ENCODE measurements at places on chromosomes 12 and 14.

DNA sequence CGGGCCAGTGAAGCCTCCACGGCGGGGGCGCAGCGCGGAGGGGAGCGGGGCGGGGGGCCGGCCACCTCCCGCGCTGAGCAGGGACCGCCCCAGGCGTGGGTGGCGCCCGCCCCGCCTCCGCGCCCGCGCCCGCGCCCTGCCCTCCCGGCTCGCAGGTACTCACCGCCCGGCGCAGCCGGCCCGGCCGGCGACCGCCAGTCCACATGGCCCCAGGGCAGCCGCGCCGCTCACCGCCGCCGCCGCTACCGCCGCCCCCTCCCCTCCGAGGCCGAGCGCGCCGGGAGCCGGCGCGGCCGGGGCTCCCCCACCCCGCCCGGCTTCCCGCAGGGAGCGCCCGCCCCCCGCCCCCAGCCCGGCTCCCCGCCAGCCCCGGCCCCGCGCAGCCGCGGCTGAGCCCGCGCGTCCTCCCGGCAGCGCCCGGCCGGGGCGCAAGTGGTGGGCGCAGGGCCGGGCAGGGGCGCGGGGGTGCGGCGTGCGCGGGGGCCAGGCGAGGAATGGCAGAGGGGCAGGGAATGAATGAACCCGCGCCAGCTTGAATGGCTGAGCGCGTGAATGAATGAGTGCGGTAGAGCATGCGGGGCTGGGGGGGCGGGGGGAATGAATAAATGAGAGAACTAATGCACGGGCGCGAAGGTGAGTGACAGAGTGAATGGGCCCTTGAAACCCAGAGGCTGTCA is at the start of gene BEGAIN:
Gene BEGAIN (minus strand): TSS at position 332 of the 677 bp plus-strand sequence. CDS start 127 bp downstream, at position 205.
- DNase-seq, result no peak

GRCh38 chr14:104871145-104871655 is 6.1 kb downstream of the CEP170B start:
- DNase-seq, result no peak

GRCh38 chr14:43754838-43755237 is 752.2 kb downstream of the FSCB start:
- no peak for DNase-seq

DNA sequence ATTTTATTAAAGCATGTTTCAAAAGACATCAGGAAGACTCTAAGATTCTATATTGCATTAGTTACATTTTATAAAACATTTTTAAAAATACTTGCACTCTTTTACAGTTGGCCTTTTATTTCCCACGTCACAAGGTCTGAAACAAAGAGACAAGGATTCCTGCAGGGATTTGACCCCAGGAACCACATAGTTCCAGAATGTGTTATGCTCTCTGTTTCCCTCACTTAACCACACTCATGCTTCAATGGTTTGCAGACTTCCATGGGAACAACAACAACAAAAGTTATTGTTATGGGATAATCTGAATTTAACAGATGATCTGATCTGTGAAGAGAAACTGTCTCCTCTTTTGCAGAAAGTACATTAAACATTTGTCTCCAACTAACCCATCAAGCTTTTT is 104.3 kb upstream of the PPFIA2 start:
- DNase-seq, result no peak

- no peak for DNase-seq
Observed at GRCh38 chr12:131803961-131804521, 24.2 kb upstream of the MMP17 start.

DNA sequence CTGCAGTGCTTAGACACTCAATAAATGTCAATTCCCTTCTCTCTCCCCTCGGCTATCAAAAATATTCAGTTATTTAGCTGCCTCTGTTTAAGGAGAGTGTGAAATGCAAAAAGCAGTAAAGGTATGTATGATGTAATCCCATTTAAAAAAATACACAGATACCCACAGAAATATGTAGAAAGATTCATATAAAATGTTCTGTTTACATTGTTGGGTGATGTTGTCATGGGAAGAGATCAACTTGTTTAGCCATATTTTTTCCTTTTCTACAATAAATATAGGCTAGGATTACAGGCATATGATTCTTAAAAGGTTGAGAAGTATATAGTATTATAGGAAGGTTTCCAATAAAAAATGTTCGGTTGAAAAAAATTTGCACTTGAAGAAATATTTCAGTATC is 7.8 kb downstream of the PPP2R3C start:
- DNase-seq, result no peak

All from right forelimb (tissue), 1 donor.